LoVo (cell line): ENCODE measurements at places on chromosomes 7 and 10.
A peak's percentile ranks its signal among the peaks of the same experiment; 100 is the strongest.

GRCh38 chr10:43906490-43906889 is 257.8 kb upstream of the ZNF32 start:
- no peak for DNase-seq

DNA sequence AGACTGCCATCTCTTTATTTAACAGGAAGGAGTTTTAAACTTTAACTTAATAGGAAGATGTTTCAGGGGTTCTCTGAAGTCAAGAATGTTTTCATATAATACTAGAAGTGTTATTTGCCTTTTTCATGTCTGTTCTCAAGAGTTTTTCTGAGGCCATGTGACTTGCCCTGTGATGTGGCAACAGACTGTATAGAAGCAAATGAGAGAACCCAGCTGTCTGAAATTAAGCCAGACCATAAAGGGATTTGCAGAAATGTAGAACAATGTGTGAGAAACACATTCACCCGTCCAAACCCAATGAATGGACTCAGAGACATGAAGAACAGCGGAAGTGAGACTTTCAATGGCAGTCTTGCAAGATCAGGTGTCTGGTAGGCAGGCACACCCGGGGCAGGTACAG is 23.8 kb downstream of the MAPK8 start:
- no peak for DNase-seq

- DNase-seq = no peak
Measured at GRCh38 chr7:105202616-105203015, 186.1 kb downstream of the SRPK2 start.

DNA sequence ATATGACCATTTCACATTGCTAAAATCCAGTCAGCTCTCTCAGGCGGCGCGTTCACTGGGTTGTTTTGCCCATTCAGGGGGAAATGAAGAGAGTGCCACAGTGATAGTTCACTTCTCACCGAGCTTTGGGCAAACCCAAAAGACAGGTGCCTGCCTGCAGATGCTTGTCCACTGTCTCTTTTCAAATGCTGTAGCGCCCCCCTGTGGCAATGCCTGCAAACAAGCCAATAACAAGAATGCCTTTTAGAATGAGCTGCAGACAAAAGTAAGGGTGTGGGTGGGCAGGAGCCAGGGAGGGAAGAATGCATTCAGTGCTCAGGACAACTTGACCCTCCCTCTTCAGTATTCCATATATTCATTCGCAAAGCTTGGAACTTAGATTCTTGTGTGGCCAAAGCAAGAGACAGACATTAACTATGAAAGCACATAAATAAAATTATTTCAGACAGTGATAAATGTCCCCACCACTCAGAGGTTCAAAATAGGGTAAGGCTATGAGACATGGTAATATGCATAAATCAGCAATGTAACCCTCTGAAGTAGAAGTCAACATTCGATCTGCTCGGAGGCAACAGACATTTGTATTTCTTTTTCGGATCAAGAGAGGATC is 86.9 kb downstream of the JAZF1 start:
- DNase-seq = peak; percentile 28

DNA sequence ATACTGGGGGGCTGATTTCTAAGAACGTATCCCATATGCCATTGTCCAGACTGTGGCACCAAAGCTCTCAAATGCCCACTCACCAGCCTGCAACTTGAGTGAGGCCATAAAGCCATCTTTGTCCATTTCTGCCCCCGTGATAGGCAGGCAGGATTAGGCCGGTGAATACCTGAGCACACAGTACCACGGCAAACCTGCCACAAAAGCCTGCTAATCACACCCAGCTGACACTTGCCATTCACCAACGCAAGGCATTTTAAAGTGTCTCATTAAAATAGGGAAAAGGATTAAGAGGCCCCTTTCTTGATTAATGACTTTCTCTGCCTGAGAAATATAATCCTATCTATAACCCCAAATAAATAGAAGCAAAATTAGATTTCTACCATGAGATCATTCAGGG is 111.4 kb upstream of the NANOS1 start:
- DNase-seq = no peak

DNA sequence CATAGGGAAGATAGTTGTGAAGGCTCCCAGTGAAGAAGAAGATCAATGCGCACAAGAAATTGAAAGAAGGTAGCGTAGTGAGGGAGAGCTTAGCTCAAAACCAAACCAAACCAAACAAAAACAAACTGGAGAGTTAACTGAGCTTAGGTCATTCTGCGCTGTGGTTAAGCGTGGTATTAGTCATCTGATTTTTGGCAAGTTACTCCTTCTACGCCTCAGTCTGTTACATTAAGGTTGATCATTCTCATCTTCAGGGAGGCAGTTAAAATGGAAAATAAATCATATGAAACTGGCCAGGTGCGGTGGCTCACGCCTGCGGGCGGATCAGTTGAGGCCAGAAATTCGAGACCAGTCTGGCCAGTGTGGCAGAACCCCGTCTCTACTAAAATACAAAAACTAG is 259.7 kb downstream of the EXOC4 start:
- DNase-seq = no peak

- no peak for DNase-seq
Measured at GRCh38 chr10:44306147-44306710, 78.7 kb downstream of the CXCL12 start.

DNA sequence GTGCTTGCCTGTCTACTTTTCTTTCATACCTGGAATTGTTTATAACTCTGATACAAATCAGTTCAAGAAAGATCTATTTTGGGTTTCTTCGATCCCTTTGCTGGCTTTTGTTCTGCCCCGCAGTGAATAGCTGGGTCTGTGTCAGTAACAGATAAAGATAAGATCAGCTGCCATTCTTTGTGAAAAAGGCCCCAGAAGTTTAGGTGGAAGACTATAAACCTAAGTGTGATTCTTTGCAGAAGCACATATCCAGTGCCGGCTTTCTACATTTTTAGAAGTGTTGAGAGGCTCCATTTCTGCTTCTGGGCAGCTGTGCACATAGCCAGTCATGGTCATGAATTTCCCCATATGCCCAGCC is 686.4 kb upstream of the C7orf33 start:
- no peak for DNase-seq

GRCh38 chr7:33754933-33755928 is 150.1 kb upstream of the BMPER start:
- DNase-seq = no peak

DNA sequence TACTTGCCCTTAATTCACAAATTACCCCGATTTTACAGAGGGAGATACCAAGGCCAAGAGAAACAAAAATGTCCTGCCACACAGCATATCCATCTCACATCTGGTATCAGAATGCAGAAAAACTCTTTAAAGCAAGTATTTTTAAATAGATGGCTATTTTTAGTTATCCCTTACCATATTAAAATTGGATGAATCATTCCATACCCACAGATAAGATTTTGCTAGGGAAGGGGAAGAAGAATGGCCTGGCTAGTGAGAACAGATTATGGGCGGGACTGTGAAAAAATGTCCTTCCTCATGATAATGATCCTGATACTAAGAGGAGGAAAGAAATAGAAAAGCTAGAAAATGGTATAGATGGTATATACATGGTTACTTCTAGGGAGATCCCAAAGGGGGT is 80.6 kb upstream of the GATAD1 start:
- no peak for DNase-seq

DNA sequence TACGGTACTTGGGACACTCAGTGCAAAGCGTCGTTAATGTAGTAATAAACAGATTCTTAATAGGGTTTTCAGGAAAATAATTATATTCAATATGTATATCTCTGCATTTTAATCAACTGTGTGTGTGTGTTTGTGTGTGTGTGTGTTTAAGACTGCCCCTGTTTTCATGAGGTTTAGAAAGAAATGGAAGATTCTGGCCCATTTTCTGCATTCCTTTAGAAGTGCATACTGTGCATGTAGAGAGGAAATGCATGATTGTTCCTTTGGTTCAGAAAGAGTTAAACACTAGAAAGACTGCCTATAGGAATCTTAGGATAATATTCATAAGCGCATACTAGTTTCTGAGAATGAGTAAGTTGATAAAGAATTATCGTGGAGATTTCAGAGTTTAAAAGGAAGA is 975 bp downstream of the CNTNAP2 start:
- DNase-seq = no peak

- no peak for DNase-seq
Measured at GRCh38 chr10:3785851-3786271, 852 bp upstream of the KLF6 start.

- DNase-seq = peak; percentile 63
Measured at GRCh38 chr10:106705681-106706100, 458.8 kb downstream of the SORCS1 start.

- no peak for DNase-seq
Measured at GRCh38 chr7:137633133-137633532, 213.6 kb downstream of the DGKI start.

DNA sequence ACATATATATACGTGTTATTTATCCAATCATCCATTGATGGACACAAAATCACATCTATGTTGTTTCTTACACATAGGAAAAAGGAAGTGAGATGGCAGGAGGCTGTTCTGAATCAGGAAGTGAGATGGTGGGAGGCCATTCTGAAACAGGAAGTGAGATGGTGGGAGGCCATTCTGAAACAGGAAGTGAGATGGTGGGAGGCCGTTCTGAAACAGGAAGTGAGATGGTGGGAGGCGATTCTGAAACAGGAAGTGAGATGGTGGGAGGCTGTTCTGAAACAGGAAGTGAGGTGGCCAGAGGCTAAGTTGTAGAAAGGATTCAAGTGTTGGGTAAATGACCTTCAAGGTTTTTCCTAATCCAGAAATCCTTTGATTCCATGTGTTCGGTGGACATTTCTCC is 921.5 kb downstream of the TYW1 start:
- no peak for DNase-seq

- DNase-seq = no peak
Measured at GRCh38 chr10:31945392-31945791, 16.8 kb upstream of the ARHGAP12 start.

DNA sequence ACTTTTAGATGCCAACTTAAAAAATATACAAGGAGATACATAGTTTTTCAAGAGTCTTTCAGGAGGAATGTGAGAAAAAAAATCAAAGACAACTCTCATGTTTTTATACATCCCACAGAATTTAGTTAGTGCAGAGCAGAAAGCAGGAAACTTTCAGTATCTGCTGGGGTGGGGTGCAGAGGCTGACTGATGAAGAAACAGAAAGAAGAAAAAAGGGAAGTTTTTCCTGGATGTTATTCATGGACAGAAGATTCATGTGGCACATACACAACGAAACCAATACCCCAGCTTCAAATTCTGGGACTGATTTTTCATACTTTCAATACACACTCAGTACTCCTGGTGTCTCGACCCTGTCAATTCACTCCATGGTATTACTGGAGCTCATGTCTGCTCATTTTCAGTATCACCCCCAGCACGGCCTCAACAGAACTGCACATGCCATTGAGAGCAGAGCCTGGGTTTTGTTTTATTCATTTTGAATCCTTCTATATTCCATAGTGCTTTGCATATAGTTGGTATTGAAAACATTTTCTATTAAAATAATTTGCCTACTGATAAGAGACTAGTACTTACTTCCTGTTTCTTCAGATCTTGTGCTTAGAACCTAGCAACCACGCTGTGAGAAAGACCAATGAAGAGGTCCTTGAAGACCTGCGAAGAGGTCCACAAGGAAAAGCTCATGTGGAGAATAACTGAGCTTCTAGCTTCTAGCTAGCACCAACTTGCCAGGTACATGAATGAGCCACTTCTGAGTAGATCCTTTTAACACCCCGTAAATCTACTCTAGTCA is 49.0 kb downstream of the NDUFB2 start:
- DNase-seq = no peak

DNA sequence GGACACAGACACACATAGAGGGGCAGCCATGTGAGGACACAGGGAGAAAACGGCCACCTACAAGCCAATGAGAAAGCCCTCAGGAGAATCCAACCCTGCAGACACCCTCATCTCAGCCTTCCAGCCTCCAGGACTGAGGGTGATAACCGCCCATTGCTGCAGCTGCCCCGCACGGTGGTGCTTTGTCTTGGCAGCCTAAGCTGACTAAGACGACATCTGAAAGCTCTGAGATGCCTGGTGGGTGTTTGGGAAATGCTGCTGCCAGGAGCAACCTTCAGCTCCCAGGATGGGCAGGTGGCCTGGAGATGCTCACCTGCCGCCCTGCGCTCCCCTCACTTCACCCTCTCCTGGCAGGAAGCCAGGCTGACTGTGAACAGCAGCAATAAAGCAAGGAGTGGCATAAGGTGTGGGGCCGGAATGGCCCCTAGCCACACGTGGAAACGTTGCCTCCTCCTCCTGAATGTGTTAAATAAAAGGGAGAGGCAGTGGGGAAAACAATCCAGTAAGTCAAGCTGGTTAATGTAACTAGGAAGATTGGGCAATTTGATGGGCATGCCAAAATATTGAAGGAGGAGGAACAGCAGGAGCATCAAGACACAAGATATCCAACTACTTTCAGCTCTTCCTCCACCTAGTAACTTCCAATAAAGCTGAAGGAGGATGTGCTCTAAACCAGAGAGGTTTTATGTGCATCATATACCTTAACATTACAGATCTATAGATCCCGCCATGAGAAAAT is 121.5 kb downstream of the TNS3 start:
- peak; percentile 71 for DNase-seq

GRCh38 chr7:97064972-97065587 is 40.4 kb upstream of the DLX5 start:
- peak; percentile 68 for DNase-seq

DNA sequence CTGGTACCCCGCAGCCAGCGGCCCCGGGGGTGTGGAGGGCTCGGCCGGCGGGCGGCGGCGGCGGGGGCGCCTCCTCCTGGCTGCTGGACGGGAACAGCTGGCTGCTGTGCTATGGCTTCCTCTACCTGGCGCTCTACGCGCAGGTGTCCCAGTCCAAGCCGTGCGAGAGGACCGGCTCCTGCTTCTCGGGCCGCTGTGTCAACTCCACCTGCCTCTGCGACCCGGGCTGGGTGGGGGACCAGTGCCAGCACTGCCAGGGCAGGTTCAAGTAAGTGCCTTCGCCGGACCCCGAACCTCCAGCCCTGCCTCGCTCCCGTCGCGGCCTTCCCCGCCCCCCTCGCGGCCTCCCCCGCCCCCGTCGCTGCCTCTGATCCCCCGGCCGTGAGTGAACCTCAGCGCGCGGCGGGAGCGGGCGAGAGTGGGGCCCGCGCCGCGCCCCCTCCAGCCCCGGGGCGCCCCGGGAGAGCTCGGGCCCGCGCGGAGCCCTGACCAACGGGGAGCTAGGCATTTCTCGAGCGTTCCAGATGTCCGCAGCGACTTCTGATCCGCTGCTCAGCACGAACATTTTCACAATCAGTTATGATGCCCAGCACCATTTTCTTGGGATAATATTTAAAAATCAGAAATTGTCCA is 727 bp downstream of the ATRNL1 start:
- DNase-seq = no peak

DNA sequence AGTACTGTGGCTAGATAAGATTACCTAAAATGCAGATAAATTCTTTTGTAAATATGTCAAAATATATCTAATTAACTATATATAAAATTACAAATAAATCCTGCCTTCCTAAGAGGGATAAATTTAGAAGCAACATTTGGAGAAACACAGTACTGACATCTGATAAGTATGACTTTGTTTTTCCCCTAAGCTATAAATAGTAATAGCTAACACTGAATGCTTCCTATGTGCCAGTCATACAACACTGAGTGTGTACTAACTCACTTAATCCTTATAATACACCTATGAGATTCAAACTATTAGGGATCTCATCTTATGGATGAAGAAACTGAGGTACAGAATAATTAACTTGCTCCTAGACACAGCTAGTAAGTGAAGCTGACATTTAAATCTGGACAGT is 733.4 kb downstream of the MAGI2 start:
- no peak for DNase-seq

- DNase-seq = no peak
Measured at GRCh38 chr10:101772017-101772894, 3.7 kb downstream of the FGF8 start.

- DNase-seq = peak; percentile 94
Measured at GRCh38 chr7:77538281-77539212, 1.5 kb downstream of the PTPN12 start.
